PC-9 (cell line): ENCODE measurements at places on chromosomes 3 and 15. TPM values are rescaled to one million over a fixed set of nuclear protein-coding genes. Genes with fewer than 3 reads are reported as not detected.
A peak's percentile ranks its signal among the peaks of the same experiment; 100 is the strongest.

MRPS25 gene
- total RNA-seq, result 47.8 and 53.3 TPM in 2 replicates

GRCh38 chr3:57556459-57557084 lies 498 bp downstream of the PDE12 start:
- no peak for DNase-seq

DNA sequence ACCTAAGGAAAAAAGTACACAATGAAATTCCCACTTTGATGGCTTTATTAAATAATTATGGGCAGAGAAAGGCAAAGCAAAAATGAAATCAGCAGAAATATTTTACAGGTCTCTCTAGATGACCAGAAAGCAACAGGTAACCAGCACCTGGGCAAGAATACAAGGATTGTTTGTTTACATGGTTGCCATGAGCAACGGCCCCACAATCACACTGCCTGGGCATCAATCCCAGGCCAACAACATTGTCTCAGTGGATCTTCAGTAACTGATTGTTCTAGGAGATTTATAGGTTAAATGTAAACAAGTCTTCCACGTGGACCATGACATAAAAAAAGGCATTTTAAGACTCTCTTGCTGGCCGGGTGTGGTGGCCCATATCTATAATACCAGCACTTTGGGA lies 82.6 kb downstream of the PDZRN3 start:
- DNase-seq, result no peak

DNA sequence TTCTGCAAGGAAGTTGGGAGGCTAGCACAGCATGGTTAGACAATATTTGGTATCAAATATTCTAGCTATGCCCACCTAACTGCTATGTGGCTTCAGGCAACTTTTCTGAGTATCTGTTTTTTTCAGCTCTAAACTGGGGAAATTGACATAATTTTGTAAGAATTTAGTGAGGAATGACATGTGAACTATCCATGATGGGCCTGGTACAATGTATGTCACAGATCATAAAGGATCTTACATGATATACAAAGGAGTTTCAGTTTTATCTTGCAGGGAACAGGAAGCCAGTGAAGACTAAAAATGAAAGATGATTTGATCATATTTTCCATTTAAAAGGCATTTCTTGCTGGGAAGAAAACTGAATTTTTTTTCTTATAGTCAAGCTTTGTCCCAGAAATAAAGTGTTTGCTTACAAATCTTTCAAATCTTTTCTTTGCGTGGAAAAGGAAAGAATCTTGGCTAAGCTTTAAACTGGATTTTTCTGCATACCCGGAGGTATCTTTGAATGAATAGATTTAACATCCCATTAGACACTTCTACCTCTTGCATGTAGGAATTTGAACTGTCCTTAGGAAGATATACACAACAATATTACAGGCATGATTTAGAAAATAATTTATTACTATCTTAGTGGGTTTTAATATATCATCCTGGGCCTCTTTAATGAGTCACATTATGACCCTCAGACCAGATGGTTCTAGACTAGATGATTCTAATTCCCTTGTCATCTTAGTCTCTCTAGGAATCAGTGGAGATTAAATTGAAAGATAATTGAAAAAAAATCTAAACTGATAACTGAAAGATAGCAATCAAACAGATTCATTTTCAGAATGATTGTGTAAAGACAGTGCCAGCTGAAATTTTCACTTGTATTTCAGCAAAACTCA lies 436.0 kb upstream of the THBS1 start:
- no peak for DNase-seq

GRCh38 chr3:12658593-12659058 lies 5.3 kb downstream of the RAF1 start:
- DNase-seq, result no peak

DNA sequence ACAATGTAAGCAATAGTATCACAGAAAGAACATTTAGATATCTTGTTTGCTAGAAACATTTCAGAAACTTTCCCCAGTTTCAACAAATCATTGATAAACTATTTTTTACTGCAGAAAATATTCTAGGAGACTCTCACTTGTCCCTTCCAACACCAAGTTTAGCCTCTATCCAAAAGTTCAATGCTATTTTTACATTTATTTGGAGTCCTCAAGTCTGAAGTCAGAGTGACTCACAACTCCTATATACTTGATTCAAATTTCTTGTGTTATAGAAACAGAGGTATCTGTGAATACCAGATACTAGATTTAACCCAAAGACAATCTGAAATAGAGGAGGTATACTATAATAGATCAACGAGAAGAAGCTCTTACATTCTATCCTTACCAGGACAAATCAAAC lies 49.6 kb downstream of the RFX7 start:
- DNase-seq, result no peak

- no peak for DNase-seq
These were observed 97.5 kb downstream of the OCA2 start for GRCh38 chr15:28001641-28002040.

DNA sequence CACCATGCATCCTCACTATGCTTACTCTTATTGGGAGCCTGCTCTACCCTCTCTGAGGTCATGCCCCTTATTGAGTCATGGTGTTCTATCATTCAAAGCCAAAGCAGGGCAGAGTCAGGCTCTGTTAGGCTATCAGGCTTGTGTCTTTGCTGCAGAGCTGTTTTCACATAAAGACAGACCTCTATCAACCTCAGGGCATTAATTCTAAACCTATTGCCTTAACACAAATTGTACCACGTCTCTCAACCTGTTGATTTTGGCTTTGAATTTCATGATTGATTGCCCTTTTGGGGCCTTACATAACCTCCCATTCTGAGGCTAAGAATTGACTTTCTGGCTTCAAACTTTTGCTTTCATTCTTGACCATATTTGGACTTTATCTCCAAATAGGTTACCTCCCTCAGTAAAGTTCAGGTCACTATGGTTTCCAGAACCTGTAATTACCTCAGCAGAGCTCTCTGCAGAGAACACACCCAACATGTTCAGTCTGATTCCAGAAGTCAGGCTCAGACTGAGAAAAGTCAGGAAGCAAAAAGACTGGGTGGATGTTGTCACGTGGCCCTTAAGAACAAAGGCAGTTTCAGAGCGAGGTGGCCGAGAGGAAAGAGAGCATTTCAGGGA lies 221.4 kb upstream of the NANOGP8 start:
- DNase-seq, result peak; percentile 61

GRCh38 chr3:42182555-42182954 lies 83.4 kb downstream of the CCK start:
- DNase-seq, result no peak

LINGO1 gene
- total RNA-seq, result not detected in 2 replicates

DNA sequence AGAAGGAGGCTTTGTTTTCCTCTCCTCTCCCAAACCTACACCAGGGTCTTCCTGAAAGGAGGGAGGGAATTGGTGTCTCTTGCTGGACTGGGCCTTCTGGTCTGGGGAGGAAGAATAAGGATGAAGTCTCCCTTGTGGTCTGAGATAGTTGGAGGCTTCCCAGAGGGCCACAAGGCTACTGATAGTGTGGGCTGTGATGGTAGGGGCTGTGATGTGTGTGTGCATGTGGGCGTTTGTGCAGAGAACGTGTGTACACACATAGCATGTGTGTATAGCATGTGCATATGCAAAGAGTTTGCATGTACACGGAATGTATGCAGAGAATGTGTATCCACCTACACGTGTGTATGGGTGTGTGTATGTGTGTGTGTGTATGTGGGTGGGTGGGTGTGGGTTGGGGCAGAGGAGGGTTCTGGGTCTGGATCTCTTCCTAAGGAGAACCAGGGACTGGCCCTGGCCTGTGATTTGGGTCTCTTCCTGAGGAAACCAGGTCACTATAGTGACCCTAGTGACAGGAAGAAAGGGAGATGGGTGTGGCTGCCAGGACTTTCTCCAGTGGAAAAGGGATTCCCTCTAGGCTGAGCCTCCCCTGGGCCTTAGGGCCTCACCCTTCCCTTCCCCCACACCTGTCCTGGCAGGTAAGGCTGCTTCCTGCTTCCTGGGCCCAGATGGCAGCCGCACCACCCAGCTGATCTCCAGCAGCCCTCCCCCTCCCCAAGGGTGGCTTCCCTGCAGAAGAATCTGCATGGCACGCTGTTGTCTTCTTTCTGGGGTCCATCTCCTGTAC lies 1.7 kb downstream of the FLNB start:
- DNase-seq, result peak; percentile 77

DNA sequence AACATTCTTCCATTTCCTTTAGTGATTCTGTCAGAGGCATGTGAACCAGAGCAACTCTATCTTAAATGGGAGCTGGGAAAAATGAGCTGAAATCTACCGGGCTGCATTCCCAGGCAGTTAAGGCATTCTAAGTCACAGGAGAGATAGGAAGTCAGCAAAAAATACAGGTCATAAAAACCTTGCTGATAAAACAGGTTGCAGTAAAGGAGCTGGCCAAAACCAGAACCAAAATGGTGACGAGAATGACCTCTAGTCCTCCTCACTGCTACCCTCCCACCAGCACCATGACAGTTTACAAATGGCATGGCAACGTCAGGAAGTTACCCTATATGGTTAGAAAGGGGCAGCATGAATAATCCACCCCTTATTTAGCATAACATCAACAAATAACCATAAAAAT lies 66.4 kb downstream of the B3GALNT1 start:
- DNase-seq, result no peak

GNB5 gene
- total RNA-seq, result 25.0 and 26.0 TPM in 2 replicates

- no peak for DNase-seq
These were observed 112.4 kb upstream of the DCBLD2 start for GRCh38 chr3:99013777-99014315.

PSMA4 gene
- total RNA-seq, result 142 and 230 TPM in 2 replicates

PEX5L gene
- total RNA-seq, result 0.33 and 0.98 TPM in 2 replicates

BUB1B gene
- total RNA-seq, result 74.3 and 75.3 TPM in 2 replicates

SCG5 gene
- 0.39 TPM in 1 of 2 replicates, not detected in the other for total RNA-seq

CNTN3 gene
- total RNA-seq, result not detected in 2 replicates

REC114 gene
- not detected in 2 replicates for total RNA-seq

ALDH1A3 gene
- 462 and 469 TPM in 2 replicates for total RNA-seq

GRCh38 chr3:124761250-124761796 lies 31.1 kb downstream of the UMPS start:
- peak; percentile 55 for DNase-seq

- DNase-seq, result no peak
These were observed 317.3 kb upstream of the NECTIN3 start for GRCh38 chr3:110754212-110754916.

PLA2G4B gene
- 3.6 and 7.8 TPM in 2 replicates for total RNA-seq

SMCO1 gene
- total RNA-seq, result not detected in 2 replicates

DNA sequence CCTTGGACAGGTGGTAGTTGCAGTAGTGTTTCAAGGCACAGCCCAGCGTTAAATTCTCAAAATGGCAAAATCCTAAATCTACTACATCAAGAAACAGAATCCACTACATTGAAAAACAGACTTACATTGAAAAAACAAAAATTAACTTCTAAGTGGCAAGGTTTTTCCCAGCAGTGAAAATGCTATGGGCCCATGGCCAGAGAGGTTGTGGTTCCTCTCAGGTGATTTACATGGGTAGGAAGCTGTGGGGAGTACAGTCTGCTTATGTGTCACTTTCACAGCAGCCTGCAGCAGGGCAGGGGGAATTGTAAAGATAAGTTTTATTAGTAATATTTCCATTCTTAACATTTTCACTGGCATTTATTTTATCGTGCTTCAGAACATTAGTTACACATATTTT lies 24.9 kb downstream of the TTC14 start:
- DNase-seq, result no peak

GRCh38 chr3:23479615-23480328 lies 276.6 kb downstream of the UBE2E2 start:
- no peak for DNase-seq

- DNase-seq, result no peak
These were observed 827 bp downstream of the WNT5A start for GRCh38 chr3:55486101-55486856.

- DNase-seq, result peak; percentile 65
These were observed 600.8 kb downstream of the FOXP1 start for GRCh38 chr3:70982700-70983140.

GRCh38 chr15:86296769-86297168 lies 217.1 kb downstream of the AGBL1 start:
- DNase-seq, result no peak

KLHL25 gene
- total RNA-seq, result 5.3 and 5.6 TPM in 2 replicates

DNA sequence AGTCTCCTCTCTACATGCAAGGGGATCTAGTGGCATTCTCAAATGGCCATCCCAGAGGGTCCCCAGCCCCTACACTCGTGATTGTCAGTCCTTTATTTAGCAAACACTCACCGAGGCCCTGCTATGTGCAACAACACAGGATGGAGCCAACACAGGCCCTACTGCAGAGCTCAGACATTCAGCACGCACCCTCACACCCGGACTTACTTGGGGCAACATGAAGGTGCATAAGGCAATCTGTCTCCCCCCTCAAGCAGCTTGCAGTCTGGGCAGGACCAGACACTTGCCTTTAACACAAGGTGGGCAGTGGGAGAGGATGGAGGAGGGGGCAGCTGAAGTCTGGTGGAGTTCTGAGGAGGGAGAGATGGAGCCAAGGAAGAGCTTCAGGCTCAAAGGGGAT lies 258.4 kb downstream of the XXYLT1 start:
- DNase-seq, result no peak

- DNase-seq, result no peak
These were observed 30.0 kb upstream of the TSEN2 start for GRCh38 chr3:12454076-12454815.

PPP1R14D gene
- 0.55 and 0.65 TPM in 2 replicates for total RNA-seq

DNA sequence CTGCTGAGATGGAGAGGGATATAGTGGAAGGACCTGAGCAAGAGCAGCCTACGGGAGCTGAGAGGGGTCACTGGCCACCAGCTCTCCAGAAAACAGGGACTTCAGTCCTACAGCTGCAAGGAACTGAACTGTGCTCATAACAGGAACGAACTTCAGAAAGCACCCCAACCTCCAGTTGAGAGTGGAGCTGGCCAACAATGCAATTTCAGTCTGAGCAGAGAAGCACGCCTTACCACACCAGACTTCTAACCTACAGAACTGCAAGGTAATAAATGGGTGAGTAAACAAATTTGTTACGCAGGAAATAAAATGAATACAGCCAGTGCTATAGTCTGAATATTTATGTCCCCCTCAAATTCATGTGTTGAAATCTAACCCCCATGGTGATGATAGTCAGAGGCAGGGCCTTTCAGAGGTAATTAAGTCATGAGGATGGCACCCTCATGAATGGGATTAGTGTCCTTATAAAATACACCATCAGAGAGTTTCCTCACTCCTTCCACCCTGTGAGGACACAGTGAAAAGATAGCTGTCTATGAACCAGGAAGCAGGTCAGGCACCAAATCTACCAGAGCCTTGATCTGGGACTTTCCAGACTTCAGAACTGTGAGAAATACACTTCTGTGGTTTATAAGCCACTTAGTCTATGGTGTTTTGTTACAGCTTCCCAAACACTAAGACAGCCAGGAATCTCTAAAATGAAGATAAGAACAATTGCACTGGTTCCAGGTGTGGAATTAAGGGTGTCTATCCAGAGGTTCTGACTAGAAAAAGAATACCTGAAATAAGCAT lies 58.6 kb downstream of the SYNM start:
- no peak for DNase-seq

TRPC1 gene
- total RNA-seq, result 3.8 and 6.9 TPM in 2 replicates

DNA sequence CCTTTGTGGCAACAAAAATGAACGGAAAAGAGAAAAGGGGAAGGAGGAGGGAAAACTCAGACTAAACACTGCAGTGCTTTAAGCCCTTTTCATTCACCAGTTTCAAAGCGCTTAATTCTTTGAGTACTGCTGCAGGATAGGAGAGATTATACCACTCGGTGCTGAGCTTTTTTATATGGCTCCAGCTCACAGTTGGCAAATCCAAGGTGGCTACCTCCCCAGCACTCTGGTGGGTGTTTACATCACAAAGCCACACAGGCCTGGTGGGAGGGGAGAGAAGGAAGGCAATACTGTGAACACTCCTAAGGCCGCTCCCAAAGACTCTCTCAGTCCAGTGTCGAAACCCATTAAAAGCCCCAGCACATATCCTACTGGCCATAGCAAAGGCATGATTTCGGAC lies 191.4 kb downstream of the STT3B start:
- no peak for DNase-seq
